ENCODE measurements at places on chromosomes 2 and 18.

DNA sequence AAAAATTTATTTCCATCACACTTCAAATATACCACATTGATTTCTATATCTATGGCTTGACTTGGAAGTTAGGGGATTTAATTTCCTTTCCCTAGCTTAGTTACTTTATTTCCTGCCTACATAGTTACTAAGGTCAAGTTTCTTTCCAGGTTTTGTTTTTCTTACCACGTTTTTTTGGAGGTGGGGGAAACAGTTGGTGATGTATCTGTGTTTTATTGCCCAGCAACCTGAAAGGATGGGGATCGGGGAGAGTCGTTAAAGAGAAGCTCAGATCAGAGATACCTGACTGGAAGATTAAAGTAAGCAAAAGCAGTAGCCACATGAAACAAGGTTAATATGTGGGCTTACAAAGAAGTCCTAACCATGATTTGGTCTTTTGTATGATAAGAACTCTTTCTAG is 127.8 kb downstream of the OSBPL6 start:
- DNase-seq: no peak

- no peak for DNase-seq
These were observed 14.8 kb upstream of the SMAD2 start for GRCh38 chr18:47944972-47945852.

GRCh38 chr2:128597121-128597762 is 278.6 kb upstream of the HS6ST1 start:
- no peak for DNase-seq

DNA sequence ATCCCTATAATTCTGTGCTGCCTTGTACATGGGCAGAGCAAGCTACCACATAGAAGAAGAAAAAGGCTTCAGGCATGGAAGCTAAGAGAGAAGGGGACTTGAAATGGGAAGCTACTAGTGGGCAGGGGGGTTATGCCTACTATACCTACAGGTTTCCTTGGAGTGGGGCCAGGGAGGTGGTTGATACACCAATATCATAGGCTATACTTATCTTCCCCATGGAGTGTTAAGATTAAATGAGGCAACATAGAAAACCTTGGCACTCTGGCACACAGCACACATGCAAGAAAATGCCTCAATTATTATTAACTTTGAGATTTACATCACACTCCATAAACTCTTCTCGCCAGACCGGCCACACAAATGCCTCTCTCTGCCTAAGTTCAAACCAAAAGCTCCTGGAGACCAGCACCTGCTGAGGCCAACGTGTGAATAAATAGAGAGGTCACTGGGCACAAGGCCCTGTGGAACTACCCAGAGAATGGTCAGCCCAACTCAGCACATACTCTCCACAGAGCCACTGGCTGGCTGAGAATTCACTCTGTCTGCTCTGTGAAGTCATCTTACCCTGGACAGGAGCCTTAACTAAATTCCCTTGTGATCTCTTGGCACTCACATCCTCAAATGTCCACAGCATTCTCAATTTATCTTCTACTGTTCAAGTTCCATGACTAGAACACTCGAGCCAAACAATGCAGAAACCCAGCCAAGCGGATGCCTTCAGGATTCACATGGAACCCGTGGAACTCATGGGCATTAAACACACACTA is 498.7 kb downstream of the BCL11A start:
- no peak for DNase-seq

DNA sequence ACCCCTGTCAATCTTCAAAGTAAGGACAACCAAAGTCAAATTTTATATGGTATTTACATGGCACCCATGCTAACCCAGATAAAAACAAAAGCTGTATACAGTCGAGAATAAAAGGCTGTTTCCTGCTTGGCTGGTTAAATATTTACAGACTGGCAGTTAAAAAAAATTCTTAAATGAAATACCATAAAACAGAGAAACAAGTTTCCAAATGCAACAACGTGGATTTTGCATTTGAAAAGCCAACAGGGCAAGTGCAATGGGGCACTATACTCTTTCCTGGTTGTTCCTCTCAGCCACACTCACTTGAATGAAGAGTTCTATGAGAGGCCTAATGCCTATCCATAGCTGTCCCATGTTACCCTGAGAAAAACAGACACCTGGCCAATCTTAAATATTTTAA is 6.1 kb upstream of the NR4A2 start:
- no peak for DNase-seq

- DNase-seq: no peak
These were observed 94.2 kb downstream of the ALPK2 start for GRCh38 chr18:58534535-58535301.

DNA sequence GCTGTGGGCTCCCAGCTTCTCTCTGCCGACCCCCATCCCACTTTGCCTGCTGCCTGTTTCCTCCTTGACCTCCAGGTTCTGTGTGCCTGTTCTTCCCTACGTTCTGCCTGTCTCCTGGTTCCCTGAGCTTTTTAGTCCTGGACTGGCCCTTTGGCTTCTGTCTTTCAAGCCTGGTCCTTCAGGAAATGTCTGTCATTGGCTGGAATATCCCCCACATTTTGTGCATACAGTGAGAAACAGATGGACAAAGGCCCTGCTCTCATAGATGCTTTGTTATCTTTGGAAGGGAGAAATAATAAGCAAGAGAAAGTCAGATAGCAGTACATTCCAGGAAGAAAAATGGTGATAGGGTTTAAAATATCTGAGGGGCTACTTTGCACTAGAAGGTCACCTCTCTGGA is 5.7 kb downstream of the MGAT5 start:
- no peak for DNase-seq

DNA sequence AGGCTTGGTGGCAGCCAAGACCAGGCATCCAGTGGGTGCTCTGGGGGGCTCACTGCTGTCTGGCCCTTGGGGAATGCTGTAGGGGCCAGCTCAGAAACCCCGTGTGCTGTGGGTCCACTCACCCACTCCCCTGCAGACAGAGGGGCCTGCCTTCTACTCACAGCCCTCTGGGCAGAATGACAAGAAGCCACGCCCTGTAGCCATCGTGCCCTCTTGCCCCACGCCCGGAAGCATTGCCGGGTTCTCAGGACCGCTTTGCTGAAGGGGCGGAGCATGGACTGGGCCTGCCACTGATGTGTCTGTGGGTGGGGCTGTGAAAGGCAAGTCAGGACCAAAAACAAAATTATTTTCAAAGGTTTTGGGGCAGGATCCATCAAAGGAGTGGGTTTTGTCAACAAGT is 27.8 kb downstream of the GLI2 start:
- no peak for DNase-seq

DNA sequence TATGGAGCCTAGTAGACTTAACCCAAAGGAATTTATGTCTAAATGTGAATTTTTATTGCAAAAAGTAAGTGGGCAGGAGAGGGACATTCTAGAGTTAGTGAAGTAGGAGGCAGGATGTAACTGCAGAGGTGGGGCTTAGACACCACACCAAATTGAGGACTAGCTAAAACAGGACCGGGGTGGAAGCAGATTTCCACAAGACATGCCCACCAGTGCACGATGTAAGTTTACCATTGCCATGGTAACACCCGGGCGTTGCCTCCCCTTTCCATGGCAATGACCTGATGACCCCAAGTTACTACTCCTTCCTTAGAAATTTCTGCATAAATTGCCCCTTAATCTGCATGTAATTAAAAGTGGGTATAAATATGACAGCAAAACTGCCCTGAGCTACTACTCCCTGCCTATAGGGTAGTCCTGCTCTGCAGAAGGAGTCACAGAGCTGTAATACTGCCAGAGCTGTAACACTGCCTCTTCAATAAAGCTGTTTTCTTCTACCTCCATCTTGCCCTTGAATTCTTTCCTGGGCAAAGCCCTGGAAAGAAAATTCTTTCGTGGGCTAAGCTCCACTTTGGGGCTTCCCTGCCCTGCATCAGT is 509.7 kb downstream of the ERBB4 start:
- DNase-seq: no peak

DNA sequence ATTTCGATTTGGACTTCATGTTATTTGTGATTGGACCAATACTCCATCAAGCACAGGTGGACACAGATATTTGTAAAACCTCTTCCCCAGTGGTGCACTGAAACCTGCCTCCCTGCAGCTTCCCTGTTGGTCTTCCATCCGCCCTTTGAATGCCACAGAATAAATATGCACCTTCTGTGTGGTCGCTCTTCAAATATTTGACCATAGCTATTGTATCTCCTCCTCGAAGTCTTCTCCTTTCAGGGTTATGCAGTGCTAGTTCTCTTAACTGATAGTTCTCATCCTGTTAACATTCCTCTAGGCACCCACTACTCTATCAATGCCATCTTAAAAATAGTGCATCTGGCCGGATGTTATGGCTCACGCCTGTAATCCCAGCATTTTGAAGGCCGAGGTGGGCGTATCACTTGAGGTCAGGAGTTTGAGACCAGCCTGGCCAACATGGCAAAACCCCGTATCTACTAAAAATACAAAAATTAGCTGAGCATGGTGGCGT is 12.5 kb downstream of the SPATS2L start:
- no peak for DNase-seq

- DNase-seq: no peak
These were observed 255.8 kb downstream of the ANAPC1 start for GRCh38 chr2:111628221-111628620.

DNA sequence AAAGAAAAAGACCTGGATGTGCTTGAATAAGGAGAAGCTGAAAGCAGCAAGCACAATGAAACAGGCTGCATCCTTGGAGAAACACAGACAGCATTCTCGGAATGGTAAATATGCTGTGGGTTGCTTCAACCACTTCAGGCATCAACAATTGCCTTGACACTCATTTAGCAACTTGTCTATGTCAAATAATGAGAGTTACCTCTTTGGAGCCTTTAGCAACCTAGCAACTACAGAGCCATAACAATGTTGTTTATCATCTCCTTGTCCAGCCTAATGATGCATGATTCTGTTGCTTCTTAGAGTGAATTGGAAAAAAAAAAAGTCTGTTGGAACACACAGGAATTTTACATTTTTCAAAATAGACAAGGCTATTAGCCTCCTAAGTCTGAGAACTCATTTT is 410.6 kb downstream of the PIK3C3 start:
- no peak for DNase-seq

DNA sequence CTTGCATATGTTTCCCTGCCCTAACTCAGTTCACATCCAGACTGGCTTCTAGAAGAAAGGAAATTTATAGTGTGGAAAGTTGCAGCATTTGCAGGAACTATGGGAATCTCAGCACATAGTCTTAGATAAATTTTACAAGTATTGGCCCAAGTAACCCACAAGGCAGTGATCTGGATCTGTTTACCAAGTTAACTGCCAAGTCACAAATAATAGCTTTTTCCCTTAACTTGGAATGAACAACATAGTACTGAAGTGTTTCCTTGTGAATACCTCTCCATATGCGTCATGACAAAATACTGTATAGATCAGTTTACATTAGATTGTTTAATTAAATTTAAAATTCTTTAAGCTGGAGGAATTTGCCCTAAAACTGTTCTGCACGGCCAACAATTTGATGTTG is 255.8 kb upstream of the EPAS1 start:
- DNase-seq: peak; percentile 31

DNA sequence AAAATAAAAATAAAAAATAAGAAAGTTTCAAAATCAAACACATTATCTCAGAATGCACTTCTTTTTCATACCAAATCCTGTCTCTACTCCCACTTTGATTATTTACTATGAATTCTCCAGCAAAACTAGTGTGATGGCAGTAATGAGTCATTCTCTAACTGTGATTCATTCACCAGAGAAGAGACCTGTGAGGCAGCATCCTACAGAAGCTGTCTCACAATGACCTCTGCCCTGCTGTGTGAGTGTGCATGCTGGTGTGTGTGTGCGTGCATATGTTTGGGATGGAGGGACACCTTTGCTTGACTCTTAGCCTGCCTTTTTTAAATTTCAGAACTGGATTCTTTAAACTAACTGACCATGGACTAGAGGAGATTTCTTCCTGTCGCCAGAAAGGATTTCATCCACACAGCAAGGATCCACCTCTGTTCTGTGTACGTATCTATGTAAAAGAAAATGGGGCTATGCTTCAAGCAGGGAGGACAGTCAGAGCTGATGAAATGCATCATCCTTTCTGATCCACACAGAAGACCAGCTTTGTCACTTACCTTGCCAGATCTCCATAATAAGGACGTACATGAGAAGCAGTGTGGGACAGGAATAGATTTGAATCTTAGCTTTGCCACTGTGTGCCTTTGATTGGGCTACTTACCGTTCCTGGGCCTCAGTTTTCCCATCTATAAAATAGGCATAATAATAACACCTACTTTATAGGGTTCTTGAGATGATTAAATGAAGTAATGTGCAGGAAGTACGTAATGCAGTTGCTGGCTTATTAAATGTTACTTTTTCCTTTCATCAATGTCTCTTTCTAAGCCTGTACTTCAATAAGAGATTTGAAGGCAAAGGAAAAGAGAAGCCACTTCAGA is 31.2 kb downstream of the STAMBP start:
- DNase-seq: peak; percentile 90

DNA sequence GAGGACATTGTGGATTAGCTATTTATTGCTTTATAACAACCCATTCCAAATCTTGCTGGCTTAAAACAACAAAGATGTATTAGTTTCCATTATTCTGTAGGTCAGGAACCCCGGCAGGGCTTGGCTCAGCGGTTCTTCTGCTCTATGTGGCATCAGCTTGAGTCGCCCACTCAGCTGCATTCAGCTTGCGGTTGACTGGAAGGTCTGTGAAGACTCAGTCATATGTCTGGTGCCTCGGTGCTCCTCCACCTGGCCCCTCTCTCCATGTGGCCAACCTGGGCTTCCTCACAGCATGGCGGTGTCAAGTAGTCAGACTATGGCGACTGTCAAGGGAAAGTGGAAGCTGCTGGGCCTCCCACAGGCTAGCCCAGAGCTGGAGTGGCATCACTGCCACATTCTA is 48.6 kb downstream of the EMILIN2 start:
- no peak for DNase-seq

DNA sequence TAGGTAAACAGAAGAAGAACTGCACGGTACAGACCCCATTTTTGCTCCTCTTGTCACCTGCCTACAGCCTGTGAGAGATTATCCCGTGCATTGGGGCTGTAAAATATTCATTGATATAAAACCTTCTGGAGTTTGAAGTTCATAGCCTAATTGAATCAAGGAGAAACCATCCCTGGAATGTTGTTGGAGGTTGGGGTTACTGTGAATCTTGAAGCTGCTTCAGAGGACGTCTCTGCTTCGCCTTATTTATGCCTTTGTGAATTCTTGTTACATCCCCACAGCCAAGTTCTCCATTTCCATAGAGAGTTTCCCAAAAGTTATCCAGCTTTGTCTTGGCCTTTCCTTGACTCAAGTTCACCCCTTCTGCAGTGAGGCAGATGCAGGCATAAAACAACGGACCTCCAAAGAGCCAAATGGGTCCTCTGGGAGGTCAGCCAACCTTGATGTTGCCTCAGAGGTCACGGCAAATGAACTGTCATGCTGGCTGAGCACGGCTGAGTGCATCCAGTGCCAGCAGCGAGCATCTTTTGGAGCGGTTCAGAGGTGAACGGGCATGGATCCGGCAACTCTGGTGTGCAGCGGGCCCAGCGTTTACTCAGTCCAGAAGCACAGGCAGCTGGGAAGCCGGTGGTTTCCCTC is 317.6 kb downstream of the PRKCE start:
- DNase-seq: peak; percentile 69

- DNase-seq: peak; percentile 95
These were observed 114.9 kb downstream of the QPCT start for GRCh38 chr2:37459095-37459981.

- DNase-seq: no peak
These were observed 57.3 kb upstream of the MBOAT2 start for GRCh38 chr2:9060819-9061218.
